ENCODE measurements at places on chromosomes 6 and 20. TPM values are rescaled to one million over a fixed set of nuclear protein-coding genes. Genes with fewer than 3 reads are reported as not detected.
A peak's percentile ranks its signal among the peaks of the same experiment; 100 is the strongest.

RBPJL gene
- total RNA-seq: not detected

SAMD5 gene
- total RNA-seq: not detected

TGM3 gene
- total RNA-seq: not detected

RNF144B gene
- 12.1 TPM for total RNA-seq

KIF6 gene
- total RNA-seq: not detected

DNA sequence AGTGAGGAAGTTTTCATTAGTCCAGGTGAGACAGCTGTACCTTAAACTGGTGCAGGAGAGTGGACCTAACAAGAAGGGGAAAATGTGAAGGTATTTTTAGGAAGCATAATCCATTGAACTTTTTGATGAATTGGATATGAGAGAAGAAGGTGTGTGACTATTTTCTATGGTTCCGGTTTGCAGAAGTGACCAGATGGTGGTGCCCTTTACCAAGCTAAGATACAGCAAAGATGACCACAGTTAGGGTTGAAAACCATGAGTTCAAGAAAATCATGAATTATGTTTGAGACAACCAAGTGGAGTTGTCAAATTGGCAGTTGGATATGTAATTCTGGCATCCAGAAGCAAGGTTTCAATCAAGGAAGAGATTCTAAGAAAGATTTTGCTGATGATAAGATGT is 61.9 kb upstream of the NRSN1 start:
- peak; percentile 62 for DNase-seq
- no peaks in the 10 kb centered on the region for H3K4me1 ChIP-seq
- no peaks in the 10 kb centered on the region for H3K36me3 ChIP-seq
- H3K27me3 ChIP-seq: no peaks in the 10 kb centered on the region

DNA sequence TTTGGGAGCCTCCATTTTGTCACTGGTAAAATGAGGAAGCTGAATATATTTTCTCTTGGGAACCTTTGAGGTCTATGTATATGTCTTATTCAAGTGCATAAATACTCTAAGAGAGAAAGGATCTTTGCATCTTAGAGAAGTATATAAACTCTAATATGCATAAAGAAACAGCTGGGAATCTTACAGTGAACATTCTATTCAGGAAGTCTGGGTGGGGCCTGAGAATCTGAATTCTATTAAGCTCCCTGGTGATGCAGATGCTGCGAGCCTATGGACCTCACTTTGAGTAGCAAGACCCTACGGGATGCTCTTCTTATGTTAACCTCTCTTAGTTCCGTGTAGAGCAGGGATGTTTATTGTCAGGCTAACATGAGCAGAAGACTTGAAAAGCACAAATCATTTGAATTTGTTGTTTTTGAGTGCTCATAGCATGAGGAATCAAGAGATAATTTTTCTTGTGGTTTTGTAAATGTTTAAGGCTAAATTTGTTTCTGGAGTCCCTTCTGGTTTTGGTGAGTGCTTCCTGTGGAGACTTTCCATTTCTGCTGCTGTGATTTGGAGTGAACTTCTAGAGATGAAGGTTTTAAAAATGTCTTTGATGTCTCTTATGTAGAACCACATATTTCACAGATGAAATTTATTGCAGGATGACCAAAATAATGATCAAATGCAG is 281.2 kb upstream of the JAG1 start:
- H3K36me3 ChIP-seq: no peaks in the 10 kb centered on the region
- no peaks in the 10 kb centered on the region for H3K27me3 ChIP-seq
- H3K4me3 ChIP-seq: no peak overlapping the region
- peaks cover 27% of the 10 kb centered on the region for H3K4me1 ChIP-seq
- no peak overlapping the region for H3K27ac ChIP-seq
- no peak for DNase-seq

DNA sequence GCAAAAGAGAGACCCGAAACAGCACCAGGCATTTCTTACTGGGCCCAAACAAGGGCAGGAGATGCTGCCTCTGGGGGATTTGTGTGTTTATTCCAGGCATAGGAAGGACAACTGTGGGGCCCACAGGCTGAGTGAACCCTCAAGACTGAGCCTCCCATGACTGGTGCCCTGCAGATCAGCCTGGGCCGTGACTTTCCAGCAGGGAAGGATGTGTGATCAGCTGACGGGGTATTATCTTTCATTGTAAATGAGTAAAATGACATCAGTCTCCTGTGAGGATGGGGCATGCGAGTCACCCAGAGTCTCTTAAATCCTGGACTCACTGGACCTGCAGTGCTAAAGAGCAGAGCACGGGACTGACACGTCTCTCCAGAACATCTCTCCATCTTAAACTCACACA is 3.9 kb upstream of the TEAD3 start:
- H3K4me3 ChIP-seq: no peak overlapping the region
- peaks cover 10% of the 10 kb centered on the region for H3K4me1 ChIP-seq
- no peak for DNase-seq
- H3K27ac ChIP-seq: no peak overlapping the region

- H3K4me1 ChIP-seq: no peaks in the 10 kb centered on the region
- DNase-seq: no peak
- H3K27ac ChIP-seq: no peak overlapping the region
- H3K27me3 ChIP-seq: no peaks in the 10 kb centered on the region
Measured at GRCh38 chr6:130755368-130756034, 71.7 kb upstream of the SMLR1 start.

DNA sequence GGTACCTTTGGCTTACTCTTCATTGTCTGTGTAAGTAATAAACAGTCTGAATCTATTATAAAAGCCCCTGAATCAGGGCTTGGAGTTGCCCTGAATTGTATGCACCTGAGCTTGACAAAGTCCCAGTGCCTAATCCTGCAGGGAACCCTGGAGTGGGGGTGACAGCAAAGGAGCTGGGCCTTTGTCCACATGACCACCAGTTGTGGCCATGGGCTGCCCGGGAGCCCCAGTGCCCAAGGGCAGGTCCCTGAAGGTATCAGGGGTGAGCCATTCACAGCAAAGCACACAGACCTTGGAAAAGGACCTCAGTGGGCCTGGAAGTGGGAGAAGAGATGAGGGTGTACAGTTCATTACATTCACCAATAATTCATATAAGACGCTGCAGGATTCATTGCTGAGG is 94.2 kb downstream of the BANF2 start:
- no peak for DNase-seq
- H3K36me3 ChIP-seq: no peaks in the 10 kb centered on the region
- no peaks in the 10 kb centered on the region for H3K4me1 ChIP-seq
- no peak overlapping the region for H3K4me3 ChIP-seq

DNA sequence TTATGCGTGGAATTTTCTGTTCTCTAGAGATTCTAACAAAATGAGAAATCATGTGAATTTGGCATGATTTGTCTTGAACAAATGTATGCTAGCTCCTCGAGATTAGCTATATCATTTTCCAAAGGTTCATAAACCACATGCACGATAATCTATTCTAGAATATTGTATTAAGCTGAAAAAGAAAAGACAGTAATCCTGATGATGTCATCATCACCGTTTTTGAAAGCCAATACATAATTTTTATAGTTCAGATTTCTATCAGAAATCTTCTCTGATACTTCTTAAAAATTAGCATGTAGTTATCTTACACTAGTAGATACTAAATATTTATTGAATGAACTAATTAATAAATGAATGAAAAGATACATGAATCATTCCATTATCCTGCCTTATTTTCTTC is 111.2 kb downstream of the HAO1 start:
- no peak overlapping the region for H3K27ac ChIP-seq
- H3K4me1 ChIP-seq: no peaks in the 10 kb centered on the region
- no peak overlapping the region for H3K4me3 ChIP-seq
- DNase-seq: no peak
- H3K36me3 ChIP-seq: no peaks in the 10 kb centered on the region

DNA sequence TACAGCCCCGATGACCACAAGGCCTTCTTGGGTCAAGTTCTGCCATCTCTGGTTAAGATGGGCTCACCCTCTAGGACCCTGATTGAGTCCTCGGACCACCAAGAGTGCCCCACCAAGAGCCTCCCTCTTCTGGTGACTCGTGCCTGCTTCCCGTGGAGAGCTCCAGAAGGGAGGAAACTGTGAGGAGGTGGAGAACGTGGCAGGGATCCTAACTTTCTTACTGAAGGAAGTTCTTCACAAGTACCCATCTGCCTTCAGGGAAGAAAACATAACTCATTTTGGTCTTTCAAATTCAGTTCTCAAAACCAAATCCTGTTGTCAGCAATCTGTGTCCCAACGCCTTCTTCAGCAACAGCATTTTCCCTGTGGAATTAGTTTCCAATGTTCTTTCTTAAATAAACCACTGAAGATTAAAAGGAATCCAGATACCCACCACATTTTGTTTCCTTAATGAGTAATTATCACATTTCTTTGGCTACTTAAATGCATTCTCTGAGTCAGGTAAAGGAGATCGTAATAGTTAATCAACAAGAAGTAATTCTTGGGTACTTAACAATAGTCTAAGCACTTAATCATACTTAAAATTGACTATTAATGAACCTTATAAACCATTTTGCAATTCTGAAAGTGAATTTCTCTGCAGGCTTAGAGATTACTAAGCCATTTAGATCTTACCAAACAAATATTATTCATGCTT is 185.8 kb upstream of the SGK1 start:
- H3K4me1 ChIP-seq: peaks cover 10% of the 10 kb centered on the region
- peaks cover 4% of the 10 kb centered on the region for H3K36me3 ChIP-seq
- no peak for DNase-seq
- no peaks in the 10 kb centered on the region for H3K27me3 ChIP-seq
- H3K27ac ChIP-seq: no peak overlapping the region

DNA sequence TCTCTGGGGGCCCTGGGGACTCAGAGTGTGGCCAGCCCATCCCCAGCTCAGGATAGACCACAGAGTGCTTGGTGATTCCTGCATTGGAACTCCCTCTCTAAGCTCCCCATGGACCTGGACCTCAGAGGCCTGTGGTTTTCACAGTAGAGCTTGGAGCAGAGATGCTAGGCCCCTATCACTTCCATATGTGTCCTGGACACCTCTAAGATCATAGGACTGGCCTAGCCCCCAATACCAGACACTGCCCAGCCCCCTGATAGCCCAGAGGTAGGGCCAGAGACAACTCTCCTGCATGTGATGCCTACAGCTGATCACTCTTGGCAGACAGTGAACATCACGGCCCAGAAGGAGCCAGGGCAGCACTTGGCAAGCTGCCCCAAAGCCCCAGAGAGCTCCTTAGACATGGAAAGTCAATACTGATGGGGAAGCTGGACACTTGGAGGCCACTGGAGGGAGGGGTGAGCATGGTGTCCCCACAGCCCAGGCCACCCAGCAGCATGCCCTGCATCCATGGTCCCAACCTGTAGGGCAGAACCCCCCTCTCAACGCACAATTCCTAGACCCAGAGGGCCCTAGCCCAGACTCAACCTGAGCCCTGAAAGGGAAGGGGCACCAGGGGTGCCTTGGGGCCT is 27.1 kb downstream of the UBD start:
- H3K27me3 ChIP-seq: no peaks in the 10 kb centered on the region
- H3K27ac ChIP-seq: no peak overlapping the region
- H3K4me3 ChIP-seq: no peak overlapping the region
- H3K36me3 ChIP-seq: peaks cover 5% of the 10 kb centered on the region
- no peaks in the 10 kb centered on the region for H3K4me1 ChIP-seq
- DNase-seq: no peak

DNA sequence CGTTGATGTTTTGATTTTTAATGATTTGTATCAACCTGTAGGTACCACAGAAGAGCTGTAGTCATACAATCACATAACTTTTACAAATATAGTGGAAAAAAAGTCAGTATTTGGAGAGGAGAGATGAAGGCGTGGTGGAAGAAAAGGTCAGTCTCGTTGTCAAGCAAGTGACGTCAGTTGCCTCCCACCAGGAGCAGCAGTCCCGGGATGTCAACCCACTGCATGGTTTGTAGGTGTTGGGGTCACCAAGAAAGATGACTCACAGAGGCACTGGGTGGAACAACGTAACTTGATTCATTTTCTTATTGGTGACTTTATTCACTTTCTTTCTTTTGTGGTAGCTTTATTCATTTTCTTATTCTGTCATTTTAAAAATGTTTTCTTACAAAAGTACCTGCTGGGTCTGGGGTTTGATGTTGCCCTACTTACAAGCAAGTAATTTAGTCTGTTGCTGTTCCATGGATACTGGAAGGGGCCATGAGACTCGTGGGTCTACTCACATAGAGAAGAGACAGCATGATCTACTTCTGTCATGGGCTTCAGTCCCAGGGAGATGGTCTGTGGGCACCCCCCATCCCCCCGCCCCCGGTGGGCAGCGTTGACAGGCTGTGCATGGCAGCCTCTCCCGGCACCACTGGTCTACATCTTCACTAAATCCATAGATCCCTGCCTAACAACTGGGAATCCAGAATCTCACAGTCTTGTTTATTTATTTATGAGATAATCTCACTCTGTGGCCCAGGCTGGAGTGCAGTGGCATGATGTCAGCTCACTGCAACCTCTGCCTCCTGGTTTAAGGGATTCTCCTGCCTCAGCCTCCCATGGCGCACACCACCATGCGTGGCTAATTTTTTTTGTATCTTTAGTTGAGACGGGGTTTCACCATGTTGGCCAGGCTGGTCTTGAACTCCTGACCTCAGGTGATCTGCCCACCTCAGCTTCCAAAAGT is 36.4 kb upstream of the SYNJ2 start:
- no peak for DNase-seq
- H3K27me3 ChIP-seq: no peaks in the 10 kb centered on the region
- H3K36me3 ChIP-seq: peaks cover 15% of the 10 kb centered on the region

- H3K36me3 ChIP-seq: peaks cover 5% of the 10 kb centered on the region
- no peak overlapping the region for H3K27ac ChIP-seq
- H3K4me1 ChIP-seq: no peaks in the 10 kb centered on the region
Measured at GRCh38 chr20:13744352-13744751, 40.4 kb downstream of the ESF1 start.
